Stomach (tissue), 19 donors: ENCODE measurements at places on chromosomes 16 and 17.

GRCh38 chr17:40886090-40886489, 1.0 kb upstream of the KRT20 start:
- DNase-seq: peak; percentile 62

GRCh38 chr17:17993366-17993765, 20.7 kb downstream of the DRC3 start:
- DNase-seq: no peak

GRCh38 chr17:81436294-81436849, 41.1 kb downstream of the BAHCC1 start:
- DNase-seq: no peak

GRCh38 chr17:63491977-63492618, 15.2 kb downstream of the ACE start:
- no peak for DNase-seq

DNA sequence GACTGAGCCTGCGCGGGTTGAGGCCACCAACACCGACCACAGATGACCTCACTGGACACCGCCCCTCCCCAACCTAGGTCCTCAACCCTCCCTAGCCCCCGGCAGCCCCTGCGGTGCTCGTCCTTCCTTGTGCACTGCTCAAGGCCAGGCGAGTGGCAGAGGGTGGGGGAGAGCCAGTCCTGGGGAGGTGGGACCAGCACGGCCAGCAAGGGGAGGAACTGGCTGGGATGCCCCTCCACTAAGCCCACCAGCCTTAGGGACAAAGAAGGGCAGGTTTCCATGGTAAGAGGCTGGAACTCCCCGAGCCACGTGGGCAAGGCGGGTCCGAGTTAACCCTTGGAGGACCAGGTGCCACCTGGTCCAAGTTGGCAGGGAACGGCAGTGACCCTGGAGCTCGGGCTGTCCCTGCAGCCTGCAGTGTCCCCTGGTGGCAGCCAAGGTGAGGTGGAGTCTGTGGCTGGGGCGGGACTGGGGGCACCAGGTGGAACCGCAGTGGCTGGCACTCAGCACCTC, 9.2 kb downstream of the FSCN2 start:
- peak; percentile 87 for DNase-seq

GRCh38 chr17:59172436-59173004, 17.0 kb downstream of the PRR11 start:
- DNase-seq: no peak

DNA sequence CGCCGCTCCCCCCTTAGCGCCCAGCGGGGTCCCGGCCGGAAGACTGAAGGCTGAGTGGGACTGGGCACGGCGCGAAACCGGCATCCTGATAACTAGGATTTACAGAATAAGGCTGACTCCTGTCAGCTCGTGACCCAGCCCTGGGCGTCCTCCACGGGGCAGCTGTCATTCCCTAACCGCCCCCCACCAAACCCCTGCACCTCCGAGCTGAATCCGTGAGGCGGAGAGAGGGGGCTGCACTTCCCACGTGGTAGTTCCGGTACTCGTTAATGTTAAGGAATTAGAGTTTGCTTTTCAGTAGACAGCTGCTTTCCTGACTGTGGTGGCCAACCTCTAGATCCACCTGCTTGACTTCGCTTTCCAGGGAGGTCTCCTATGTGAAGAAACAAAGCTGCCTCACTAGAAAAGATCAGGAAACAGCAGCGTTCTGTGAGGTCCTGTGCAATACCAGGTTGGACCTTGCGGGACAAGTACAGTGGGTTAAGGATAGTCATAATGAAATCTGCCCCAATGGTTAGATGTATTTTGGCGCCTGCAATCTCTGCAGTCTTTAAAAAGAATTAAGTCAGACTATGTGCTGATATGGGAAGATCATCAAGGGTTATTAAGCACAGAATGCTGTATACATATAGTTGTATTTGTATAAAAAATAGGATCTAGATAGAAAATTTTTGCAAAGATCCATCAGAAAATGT, 1.1 kb upstream of the WBP2 start:
- no peak for DNase-seq

- DNase-seq: peak; percentile 41
Observed at GRCh38 chr16:12340151-12340733, 363.7 kb downstream of the SNX29 start.

- no peak for DNase-seq
Observed at GRCh38 chr17:75888484-75888883, 8.3 kb downstream of the TRIM65 start.

DNA sequence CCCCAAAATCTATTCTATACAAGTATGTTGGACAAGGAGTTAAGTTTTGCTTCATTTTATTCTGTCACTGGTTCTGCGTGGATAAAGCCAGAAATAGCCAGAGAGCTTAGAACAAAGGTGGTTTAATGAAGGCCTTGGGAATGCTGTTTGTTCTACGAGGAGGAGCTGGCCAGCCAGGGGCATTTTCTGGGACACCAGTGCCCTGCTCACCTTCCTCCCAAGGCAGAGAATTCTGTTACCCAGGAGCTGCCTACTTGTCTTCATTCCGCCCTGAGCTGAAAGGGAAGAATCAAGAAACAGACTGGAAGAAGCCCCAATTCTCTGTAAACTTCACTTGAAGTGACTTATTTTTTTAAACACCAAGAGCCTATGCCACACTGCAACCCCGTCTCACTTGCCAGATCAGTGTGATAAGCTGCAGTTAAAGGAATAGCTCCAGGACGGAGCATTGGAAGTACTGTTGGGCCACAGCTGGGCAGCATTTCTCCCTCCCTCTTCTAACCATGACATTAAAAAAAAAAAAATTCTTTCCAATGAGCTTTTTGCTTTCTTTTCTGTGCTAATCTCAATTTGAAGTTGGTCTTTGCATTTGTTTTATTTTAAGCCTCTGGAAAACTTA, 149.8 kb upstream of the DYNLRB2 start:
- no peak for DNase-seq

DNA sequence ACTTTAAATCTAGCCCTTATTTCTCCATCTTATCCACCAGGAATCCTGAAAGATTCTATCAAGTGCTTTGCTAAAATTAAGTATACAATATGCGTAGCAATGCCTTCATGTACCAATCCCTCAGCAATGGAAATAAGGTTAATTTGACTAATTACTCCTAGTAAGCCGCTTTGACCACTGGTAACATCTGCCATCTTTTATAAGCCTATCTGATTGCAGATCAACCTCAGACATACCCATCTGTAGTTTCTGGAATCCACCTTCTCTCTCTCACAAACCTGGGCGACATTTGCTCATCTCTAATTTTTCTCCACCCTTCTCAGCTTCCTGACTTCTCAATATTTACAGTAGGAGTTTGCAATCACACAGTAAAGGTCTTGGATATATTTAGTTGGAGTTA, 138.8 kb upstream of the CRHR1 start:
- DNase-seq: no peak

DNA sequence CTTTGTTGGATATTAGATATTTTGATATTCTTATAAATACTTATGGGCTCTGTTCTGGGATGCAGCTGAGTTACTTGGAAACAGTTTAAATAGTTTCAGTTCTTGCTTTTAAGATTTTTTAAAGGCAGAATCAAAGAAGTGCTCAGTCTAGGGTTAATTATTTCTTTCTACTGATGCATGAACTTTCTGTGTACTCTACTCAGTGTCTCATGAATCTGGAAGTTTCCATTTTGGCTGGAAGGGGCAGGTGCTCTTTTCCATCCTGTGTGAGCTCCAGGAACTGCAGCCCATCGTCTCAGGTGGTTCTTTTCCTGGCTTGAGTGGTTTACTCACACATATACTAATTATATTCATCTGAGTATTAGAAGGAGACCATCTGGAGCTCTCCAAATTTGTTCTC, 61.1 kb upstream of the CPHXL start:
- no peak for DNase-seq

DNA sequence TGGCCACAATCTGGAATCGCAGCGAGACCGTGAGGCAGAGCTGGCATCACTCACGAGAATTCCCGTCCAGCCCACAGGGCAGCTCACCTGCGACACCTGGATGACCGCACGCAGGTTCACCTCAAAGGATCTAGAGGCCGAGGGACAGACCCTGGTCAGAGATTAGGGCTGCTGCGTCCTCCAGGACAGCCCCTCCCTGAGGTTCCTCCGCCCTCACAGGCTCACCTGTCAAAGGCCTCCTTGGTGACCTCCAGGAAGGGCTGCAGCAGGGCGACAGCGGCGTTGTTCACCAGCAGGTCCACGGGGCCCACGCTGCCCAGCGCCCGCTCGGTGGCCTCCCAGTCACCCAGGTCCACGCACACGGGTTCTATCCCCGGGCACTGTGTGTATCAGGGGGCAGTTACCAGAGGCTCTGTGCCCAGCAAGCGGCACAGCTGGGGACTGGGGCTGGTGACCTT, 834 bp downstream of the DCXR start:
- no peak for DNase-seq

DNA sequence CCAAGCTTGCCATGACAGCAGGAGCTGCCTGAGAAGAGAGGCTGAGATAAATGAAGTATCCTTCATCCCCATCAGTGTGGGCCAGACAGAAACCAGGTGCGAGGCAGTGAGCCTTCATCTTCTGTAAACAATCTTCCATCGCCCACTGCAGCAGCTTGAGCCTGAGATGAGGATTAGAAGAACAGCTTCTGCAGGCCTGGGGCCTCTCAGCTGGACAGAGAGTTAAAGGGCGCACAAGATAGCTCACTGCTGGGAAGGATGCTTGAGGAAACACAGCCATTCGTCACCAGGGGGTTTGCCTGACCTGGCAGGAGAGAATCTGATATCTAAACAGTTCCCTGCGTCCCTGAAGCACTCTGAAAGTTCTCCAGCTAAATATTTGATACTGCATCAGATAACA, 27.1 kb downstream of the HOXB1 start:
- peak; percentile 62 for DNase-seq

- no peak for DNase-seq
Observed at GRCh38 chr16:19092653-19093410, 20.9 kb upstream of the ITPRIPL2 start.

DNA sequence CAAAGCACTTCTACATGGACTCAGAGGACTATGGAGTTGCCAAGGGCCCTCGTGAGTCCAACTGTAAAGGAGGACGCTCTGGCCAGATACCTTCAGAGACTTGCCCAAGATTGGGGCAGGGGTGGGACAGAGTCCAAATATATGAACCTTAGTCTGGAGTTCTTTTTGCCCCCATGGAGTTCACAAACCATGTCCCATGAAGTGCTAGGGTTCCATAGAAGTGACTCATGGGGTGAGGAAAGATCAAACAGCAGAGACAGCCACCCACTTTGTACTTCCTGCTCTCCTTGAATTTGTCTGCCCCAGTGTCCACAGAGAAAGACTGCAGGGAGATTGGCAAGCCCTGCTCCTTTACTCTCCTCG, 29.0 kb downstream of the SRL start:
- DNase-seq: no peak

GRCh38 chr17:76994237-76994637, 126.0 kb downstream of the MGAT5B start:
- no peak for DNase-seq

GRCh38 chr16:19177111-19177739, 9.2 kb downstream of the SYT17 start:
- no peak for DNase-seq

DNA sequence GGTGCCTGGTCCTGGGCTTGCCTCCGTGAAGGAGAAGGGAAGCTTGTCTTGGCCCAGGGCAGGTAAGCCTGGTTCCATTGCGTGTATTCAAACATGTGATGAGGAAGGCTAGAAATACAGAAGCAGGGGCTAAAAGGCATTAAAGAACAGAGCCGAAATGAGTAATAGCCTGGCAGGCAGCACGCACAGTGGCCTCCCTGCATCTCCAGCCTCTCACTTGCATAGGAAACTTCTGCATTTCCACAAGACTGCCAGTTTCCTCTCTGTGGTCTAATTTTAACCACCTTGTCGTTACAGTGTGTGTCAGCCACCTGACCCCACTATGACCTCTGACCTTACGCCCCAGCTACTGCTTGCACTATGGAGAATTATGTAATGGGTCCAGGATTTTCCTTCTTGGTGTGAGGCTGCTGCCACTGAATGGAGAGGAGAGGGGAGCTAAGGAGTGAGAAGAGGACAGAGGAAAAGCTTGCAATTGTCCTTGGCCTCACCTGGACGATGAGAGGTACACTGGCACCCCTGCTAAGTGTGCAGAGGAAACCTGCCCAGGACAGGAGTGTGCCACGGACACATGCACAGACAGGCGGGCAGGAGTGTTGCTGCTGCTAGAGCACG, 32.8 kb downstream of the HIC1 start:
- peak; percentile 75 for DNase-seq

- no peak for DNase-seq
Observed at GRCh38 chr17:26731005-26731921, 562.7 kb upstream of the WSB1 start.

GRCh38 chr17:61285526-61286320, 113.9 kb upstream of the TBX2 start:
- DNase-seq: no peak

- DNase-seq: no peak
Observed at GRCh38 chr17:67232441-67232840, 12.6 kb downstream of the HELZ start.

GRCh38 chr16:83862661-83863060, 36.3 kb upstream of the MLYCD start:
- no peak for DNase-seq

DNA sequence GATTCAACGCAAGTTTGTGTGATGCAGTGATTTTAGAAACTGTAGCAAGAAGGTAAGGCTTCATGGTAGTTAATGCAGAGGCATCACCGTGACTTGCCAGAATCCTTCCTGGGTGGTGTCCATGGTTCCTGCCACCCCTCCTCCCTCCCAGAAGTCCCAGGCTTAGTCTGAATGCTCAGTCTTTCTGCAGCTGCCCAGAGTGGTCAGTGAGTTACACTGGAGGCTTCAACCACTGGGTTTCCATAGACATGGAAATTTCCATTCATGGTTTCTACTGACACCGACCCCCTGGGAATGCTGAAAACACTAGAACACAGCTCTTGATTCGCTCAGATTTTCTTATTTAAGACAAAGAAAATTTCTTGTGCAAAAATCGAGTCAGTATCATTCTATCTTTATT, 159.4 kb upstream of the HSBP1 start:
- no peak for DNase-seq

GRCh38 chr16:86373276-86373901, 136.9 kb upstream of the FOXF1 start:
- DNase-seq: no peak

- DNase-seq: no peak
Observed at GRCh38 chr16:47887496-47887895, 268.3 kb downstream of the ABCC12 start.

GRCh38 chr17:50631195-50631907, 3.3 kb upstream of the ABCC3 start:
- DNase-seq: no peak

DNA sequence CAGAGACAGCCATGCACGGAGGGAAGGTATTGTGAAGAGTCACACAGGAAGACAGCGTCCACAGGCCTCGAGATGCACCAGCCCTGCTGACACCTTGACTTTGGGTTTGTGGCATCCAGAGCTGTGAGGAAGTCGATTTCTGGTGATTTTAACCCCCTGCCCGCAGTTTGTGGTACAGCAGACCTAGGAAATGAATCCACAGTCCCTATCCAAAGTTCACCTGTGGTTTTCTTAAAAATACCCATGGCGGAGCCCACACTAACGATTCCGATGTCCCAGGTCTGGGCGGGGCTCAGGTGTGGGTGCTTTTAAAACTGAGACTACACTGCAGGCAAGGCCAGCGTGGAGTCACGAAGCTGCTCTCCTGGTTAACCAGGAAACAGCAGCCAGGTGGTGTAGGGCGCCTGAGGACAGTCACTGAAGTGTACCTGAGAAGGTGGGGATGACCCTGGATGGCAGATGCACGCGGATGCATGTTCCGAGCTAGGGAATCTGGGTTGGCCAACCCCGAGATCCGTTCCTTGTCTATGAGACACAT, 14.4 kb upstream of the MEAK7 start:
- no peak for DNase-seq
